ENCODE measurements at places on chromosomes 6 and 20.

GRCh38 chr20:13396022-13396421, 174.9 kb downstream of the ISM1 start:
- no peak for DNase-seq

DNA sequence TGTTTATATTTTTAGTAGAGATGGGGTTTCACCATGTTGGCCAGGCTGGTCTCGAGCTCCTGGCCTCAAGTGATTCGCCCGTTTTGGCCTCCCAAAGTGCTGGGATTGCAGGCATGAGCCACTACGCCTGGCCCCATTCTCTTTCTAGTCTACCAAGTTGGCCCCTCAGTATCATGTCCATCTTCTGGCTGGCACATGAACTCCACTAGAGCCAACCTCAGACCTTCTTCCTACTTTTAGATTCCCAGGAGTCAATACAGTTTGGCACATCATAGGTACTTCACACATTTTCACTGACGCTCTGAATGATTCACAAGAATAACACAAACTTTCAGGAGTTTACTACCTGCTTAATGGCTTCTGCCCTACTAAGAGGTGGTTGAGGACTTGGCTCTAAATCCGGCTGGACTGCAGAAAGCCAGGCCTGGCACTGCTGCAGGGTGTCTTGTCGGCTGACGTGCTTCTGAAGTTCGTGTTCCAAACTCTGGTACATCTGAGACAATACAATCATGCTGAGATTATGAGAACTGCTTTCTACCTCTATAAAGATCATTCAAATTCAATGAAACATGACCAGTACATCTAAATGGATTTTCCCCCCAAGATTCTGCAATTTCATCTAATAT, 293.3 kb downstream of the SYNE1 start:
- DNase-seq: no peak

DNA sequence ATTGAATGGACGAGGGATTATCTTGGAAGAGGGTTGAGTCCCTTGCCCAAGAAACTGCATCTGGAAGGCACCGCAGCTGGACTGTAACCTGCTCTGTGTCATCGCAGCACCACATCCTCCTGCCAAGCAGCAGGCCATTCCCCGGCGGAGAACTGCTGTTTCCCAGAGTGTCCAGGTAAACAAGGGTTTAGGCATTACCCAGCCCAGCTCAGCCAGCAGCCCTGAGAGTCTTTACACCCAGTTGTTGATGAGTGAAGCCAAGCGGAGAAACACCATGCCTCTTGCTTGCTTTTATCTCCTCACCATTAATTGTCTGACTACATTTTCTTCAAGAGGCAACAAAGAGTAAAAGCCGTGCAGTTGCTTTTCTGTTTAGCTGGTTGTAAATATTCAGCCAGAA, 104.1 kb downstream of the CDH4 start:
- no peak for DNase-seq

GRCh38 chr6:118660218-118660569, 8.8 kb upstream of the CEP85L start:
- DNase-seq: peak; percentile 86

DNA sequence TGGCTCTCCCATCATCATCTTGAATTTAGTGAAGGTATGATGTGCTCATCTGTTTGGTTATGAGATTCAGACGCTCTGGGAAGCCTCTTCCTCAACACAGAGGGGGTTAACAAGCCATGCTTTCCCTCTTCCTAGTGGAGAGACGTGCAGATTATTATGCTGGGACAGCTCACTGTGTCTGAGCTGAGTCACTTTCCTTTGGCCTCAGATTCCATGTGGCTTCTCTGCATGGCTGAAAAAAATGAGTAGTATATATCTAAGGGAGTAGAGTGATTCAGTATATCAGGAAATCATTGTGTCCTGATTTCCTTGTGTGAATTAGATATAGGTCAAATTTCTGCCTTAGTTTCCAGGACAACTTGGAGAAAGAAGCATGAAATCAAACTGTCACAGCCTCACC, 52.6 kb downstream of the FIG4 start:
- no peak for DNase-seq

- DNase-seq: no peak
These were observed 30.3 kb upstream of the TMEM217 start for GRCh38 chr6:37288247-37288646.

- no peak for DNase-seq
These were observed 43.6 kb downstream of the AFDN start for GRCh38 chr6:167870321-167870720.
